ENCODE measurements at places on chromosomes 12 and 14. TPM values are rescaled to one million over a fixed set of nuclear protein-coding genes. Genes with fewer than 3 reads are reported as not detected.

CD163L1 gene
- 3.9 TPM for total RNA-seq

SLC24A4 gene
- 0.55 TPM for total RNA-seq

AICDA gene
- total RNA-seq, result not detected

SMCO3 gene
- total RNA-seq, result 0.16 TPM

LYZ gene
- total RNA-seq, result 50.5 TPM

UBE3B gene
- 62.0 TPM for total RNA-seq

GRCh38 chr12:132353811-132354210 is 24.4 kb upstream of the GALNT9 start:
- no peaks in the 10 kb centered on the region for H3K27me3 ChIP-seq
- no peak for DNase-seq
- no peak overlapping the region for H3K4me3 ChIP-seq
- H3K4me1 ChIP-seq, result peaks cover 7% of the 10 kb centered on the region
- no peak overlapping the region for H3K27ac ChIP-seq

GRCh38 chr12:84131076-84131475 is 781.5 kb downstream of the SLC6A15 start:
- no peaks in the 10 kb centered on the region for H3K4me1 ChIP-seq
- H3K27me3 ChIP-seq, result no peaks in the 10 kb centered on the region
- H3K27ac ChIP-seq, result no peak overlapping the region
- no peaks in the 10 kb centered on the region for H3K36me3 ChIP-seq
- DNase-seq, result no peak

- peaks cover 15% of the 10 kb centered on the region for H3K4me1 ChIP-seq
- DNase-seq, result no peak
- H3K36me3 ChIP-seq, result no peaks in the 10 kb centered on the region
- H3K4me3 ChIP-seq, result no peak overlapping the region
These were observed 206.0 kb upstream of the MYL2 start for GRCh38 chr12:111126331-111126730.

GRCh38 chr12:103583008-103583407 is 4.1 kb upstream of the STAB2 start:
- H3K4me3 ChIP-seq, result no peak overlapping the region
- no peaks in the 10 kb centered on the region for H3K4me1 ChIP-seq
- H3K36me3 ChIP-seq, result no peaks in the 10 kb centered on the region
- DNase-seq, result no peak
- no peaks in the 10 kb centered on the region for H3K27me3 ChIP-seq
- no peak overlapping the region for H3K27ac ChIP-seq
